ENCODE measurements at places on chromosomes 5 and 9. TPM values are rescaled to one million over a fixed set of nuclear protein-coding genes. Genes with fewer than 3 reads are reported as not detected.

DNA sequence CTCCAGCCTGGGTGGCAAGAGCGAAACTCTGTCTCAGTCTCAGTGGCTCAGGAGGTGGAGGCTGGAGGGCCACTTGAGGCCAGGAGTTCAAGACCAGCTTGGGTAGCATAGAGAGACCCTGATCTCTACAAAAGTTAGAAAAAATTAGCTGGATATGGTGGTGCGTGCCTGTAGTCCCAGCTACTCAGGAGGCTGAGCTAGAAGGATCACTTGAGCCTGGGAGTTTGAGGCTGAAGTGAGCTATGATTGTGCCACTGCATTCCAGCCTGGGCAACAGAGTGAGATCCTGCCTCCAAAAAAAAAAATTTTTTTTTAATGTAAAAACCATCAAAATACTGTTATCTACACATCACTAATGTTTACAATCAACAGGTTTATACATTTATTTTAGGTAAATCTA is 24.6 kb downstream of the DENND4C start:
- no peak overlapping the region for H3K27ac ChIP-seq
- no peaks in the 10 kb centered on the region for H3K36me3 ChIP-seq
- no peak overlapping the region for H3K4me3 ChIP-seq
- no peaks in the 10 kb centered on the region for H3K27me3 ChIP-seq

- no peak for DNase-seq
- H3K36me3 ChIP-seq: no peaks in the 10 kb centered on the region
- no peak overlapping the region for H3K27ac ChIP-seq
- H3K4me3 ChIP-seq: no peak overlapping the region
- peaks cover 7% of the 10 kb centered on the region for H3K4me1 ChIP-seq
- no peaks in the 10 kb centered on the region for H3K27me3 ChIP-seq
Observed at GRCh38 chr9:92359394-92359995, 33.7 kb downstream of the CENPP start.

GRCh38 chr9:120636194-120636957 is 56.4 kb upstream of the CDK5RAP2 start:
- no peak overlapping the region for H3K4me3 ChIP-seq
- H3K36me3 ChIP-seq: no peaks in the 10 kb centered on the region
- H3K27ac ChIP-seq: no peak overlapping the region
- DNase-seq: no peak
- no peaks in the 10 kb centered on the region for H3K27me3 ChIP-seq

NUTM2G gene
- total RNA-seq: not detected

GRCh38 chr5:67222243-67223025 is 25.8 kb upstream of the CD180 start:
- no peaks in the 10 kb centered on the region for H3K4me1 ChIP-seq
- H3K4me3 ChIP-seq: no peak overlapping the region
- no peak overlapping the region for H3K27ac ChIP-seq
- H3K36me3 ChIP-seq: no peaks in the 10 kb centered on the region

- no peak overlapping the region for H3K4me3 ChIP-seq
- no peaks in the 10 kb centered on the region for H3K27me3 ChIP-seq
- H3K27ac ChIP-seq: no peak overlapping the region
- H3K36me3 ChIP-seq: peaks cover 48% of the 10 kb centered on the region
- peaks cover 23% of the 10 kb centered on the region for H3K4me1 ChIP-seq
Observed at GRCh38 chr9:121776739-121777637, 125.6 kb downstream of the DAB2IP start.

DNA sequence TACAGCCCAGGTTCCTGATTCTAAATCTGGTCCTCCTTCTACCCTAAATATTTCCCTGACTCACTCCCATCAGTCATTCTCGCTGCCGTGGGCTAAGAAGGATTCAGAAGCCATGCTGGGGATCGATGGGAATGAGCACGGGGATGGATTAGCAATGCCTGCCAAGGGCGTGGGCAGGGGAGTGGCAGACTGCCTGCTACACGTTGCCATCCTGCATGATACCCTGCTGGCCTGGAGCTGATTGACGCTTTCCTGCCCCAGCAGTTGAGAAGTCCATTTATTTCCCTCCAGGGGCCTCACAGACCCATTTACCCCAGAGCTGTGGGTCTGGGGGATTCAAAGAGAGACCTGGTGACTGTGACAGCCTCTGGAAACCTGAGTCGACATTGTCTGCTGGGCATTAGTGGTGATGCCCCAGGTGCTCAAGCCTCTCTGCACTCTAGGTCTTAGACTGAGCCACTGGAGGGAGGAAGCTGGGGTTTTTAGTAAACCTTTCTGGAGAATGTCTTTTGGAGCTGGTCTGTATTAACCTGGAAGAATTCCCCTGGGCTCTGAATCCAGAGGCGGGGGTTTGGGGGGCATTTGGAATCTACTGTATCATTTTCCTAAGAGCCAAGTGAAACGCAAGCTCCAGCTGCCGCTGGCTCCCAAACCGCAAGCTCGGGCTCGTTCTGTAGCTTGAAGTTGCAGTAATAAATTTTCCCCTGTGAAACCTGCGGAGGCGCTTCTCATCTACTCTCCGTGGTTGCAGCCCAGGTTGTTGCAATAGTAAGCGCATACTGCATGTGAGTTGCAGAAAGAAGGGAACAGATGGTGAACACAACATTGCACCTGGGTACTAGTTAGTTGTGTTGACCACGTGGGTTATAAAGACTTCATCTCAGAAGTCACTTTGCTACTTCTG is 76.3 kb upstream of the RAPGEF1 start:
- H3K27ac ChIP-seq: no peak overlapping the region
- H3K4me1 ChIP-seq: no peaks in the 10 kb centered on the region
- no peak overlapping the region for H3K4me3 ChIP-seq
- H3K27me3 ChIP-seq: no peaks in the 10 kb centered on the region

- no peak overlapping the region for H3K27ac ChIP-seq
- H3K36me3 ChIP-seq: no peaks in the 10 kb centered on the region
- no peaks in the 10 kb centered on the region for H3K27me3 ChIP-seq
- no peak overlapping the region for H3K4me3 ChIP-seq
- no peak for DNase-seq
Observed at GRCh38 chr5:79878721-79879336, 112.2 kb downstream of the MTX3 start.

GRCh38 chr5:67160985-67161384 is 35.6 kb downstream of the CD180 start:
- peak overlapping the region; percentile 30 for H3K4me3 ChIP-seq
- H3K27me3 ChIP-seq: no peaks in the 10 kb centered on the region
- DNase-seq: no peak
- H3K36me3 ChIP-seq: peaks cover 18% of the 10 kb centered on the region
- peak overlapping the region; percentile 80 for H3K27ac ChIP-seq

GRCh38 chr5:54073735-54074134 is 236.6 kb downstream of the ARL15 start:
- H3K4me1 ChIP-seq: no peaks in the 10 kb centered on the region
- H3K27ac ChIP-seq: no peak overlapping the region
- H3K4me3 ChIP-seq: no peak overlapping the region
- H3K27me3 ChIP-seq: no peaks in the 10 kb centered on the region
- H3K36me3 ChIP-seq: no peaks in the 10 kb centered on the region
- DNase-seq: no peak

DNA sequence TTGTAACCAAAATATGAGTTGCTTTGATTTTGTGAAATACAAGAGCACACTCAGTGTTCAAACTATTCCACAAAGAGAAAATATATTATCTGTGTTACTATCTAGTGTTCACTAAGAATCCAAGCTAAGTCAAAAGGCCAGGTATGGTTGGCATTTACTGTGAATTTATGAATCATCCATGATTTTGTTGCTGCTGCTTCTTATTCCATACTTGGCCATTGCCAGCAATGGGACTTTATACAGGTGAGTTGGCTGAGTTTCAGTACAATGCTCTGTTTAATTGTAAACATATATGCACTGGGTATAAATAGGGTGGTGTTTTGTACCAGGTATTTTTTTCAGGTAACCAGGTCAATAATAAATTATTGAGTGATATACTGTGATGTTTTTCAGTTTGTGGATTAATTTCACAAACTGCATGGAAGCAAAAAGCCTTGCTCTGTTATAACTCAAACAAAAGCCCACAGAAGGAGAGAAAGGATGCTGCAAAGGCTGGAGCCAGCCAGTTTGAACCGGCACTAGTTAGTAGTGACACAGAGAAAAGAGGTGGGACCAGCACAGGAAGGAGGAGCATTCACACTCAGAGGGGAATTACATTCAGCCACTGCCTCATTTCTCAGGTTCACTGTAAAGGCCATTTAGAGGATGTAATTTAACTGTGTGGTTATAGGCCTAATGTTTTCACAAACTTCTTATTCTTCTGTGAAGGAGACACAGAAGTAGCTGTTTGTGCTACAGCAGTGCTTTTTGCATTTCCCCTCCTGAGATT is 381.8 kb downstream of the ADGRV1 start:
- no peak for DNase-seq
- no peaks in the 10 kb centered on the region for H3K36me3 ChIP-seq
- H3K4me1 ChIP-seq: no peaks in the 10 kb centered on the region
- H3K4me3 ChIP-seq: no peak overlapping the region
- no peaks in the 10 kb centered on the region for H3K27me3 ChIP-seq

- no peak for DNase-seq
- H3K27me3 ChIP-seq: no peaks in the 10 kb centered on the region
- no peaks in the 10 kb centered on the region for H3K4me1 ChIP-seq
Observed at GRCh38 chr9:101139082-101139481, 110.6 kb downstream of the PLPPR1 start.

C5orf58 gene
- not detected for total RNA-seq

TMEM171 gene
- total RNA-seq: not detected

DNA sequence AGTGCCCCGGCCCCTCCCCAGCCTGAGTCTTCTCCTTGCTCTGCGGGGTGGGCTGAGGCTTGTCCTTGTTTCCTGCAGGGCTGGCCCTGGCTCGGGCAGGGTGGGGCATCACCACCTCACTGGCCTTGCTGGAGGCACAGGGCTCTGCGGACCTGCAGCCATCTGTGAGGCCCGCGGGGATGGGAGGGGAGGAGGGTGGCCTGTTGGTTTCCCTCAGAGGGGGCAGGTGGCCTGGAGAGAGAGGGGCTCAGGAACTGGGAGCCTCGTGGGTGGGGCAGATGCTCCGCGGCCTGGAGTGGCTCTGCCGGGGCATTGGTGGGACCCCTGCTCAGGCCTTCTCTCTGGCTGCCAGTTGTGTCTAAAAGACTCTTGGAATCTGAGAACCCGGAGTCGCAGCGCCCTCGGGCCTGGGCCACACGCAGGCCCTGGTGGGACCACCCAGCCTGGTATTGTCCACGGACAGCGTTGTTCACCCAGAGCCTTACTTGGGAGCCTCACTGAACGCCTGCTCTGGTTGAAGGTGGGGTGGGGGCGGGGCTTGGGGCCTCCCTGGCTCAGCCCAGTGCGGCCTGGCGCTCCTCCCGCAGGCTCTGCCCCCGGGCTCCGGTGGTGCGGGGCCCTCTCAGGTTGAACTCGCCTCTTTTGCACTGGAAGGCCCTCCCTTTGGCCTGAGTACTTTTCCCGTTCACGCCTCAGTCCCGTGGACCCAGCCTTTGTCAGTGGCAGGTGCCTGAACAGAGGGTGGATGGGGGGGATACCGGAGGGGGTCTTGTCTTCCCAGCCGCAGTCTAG is 111.3 kb downstream of the RXRA start:
- H3K4me3 ChIP-seq: no peak overlapping the region
- peaks cover 40% of the 10 kb centered on the region for H3K4me1 ChIP-seq
- peaks cover 13% of the 10 kb centered on the region for H3K36me3 ChIP-seq

GRCh38 chr9:121857928-121858327 is 206.5 kb downstream of the DAB2IP start:
- no peak overlapping the region for H3K27ac ChIP-seq
- DNase-seq: no peak
- no peaks in the 10 kb centered on the region for H3K27me3 ChIP-seq
- peaks cover 6% of the 10 kb centered on the region for H3K36me3 ChIP-seq
- peaks cover 5% of the 10 kb centered on the region for H3K4me1 ChIP-seq

CER1 gene
- not detected for total RNA-seq

GRCh38 chr5:164748861-164749260 is 1243.4 kb downstream of the MAT2B start:
- H3K27ac ChIP-seq: no peak overlapping the region
- no peaks in the 10 kb centered on the region for H3K36me3 ChIP-seq
- no peaks in the 10 kb centered on the region for H3K27me3 ChIP-seq
- no peaks in the 10 kb centered on the region for H3K4me1 ChIP-seq

GRCh38 chr5:136743052-136743451 is 377.7 kb upstream of the TRPC7 start:
- H3K36me3 ChIP-seq: no peaks in the 10 kb centered on the region
- no peak overlapping the region for H3K27ac ChIP-seq
- H3K27me3 ChIP-seq: no peaks in the 10 kb centered on the region
- H3K4me3 ChIP-seq: no peak overlapping the region

- no peaks in the 10 kb centered on the region for H3K36me3 ChIP-seq
- H3K27me3 ChIP-seq: no peaks in the 10 kb centered on the region
- no peak overlapping the region for H3K27ac ChIP-seq
- DNase-seq: no peak
- no peak overlapping the region for H3K4me3 ChIP-seq
Observed at GRCh38 chr5:103466495-103466894, 96.1 kb downstream of the NUDT12 start.

OTP gene
- not detected for total RNA-seq

DNA sequence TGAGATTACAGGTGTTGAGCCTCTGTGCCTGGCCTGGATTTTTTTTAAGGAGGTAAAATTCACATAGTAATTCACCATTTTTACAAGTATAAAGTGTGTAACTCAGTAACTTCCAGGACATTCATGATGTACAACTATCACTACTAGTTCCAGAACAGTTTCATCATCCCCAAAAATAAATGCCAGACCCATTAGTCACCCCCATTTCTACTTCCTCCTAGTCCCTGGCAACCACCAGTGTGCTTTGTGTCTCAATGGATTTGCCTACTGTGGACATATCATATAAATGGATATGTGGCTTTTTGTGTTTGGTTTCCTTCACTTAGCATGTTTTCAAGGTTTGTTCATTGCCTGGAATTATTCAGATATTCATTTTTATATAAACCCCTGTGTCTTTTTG is 72.5 kb upstream of the PANK3 start:
- no peaks in the 10 kb centered on the region for H3K27me3 ChIP-seq
- DNase-seq: no peak
- no peaks in the 10 kb centered on the region for H3K36me3 ChIP-seq
- H3K4me1 ChIP-seq: no peaks in the 10 kb centered on the region
- no peak overlapping the region for H3K4me3 ChIP-seq

TENT4A gene
- 47.6 TPM for total RNA-seq

GRCh38 chr9:69131682-69132081 is 42.4 kb upstream of the TJP2 start:
- peaks cover 58% of the 10 kb centered on the region for H3K4me1 ChIP-seq
- peak overlapping the region; percentile 47 for H3K27ac ChIP-seq

PCDHB16 gene
- 11.6 TPM for total RNA-seq

PCDHA9 gene
- total RNA-seq: 0.35 TPM

GRCh38 chr5:64165160-64165499 is 513 bp upstream of the RNF180 start:
- no peaks in the 10 kb centered on the region for H3K36me3 ChIP-seq
- no peak for DNase-seq
- peaks cover 62% of the 10 kb centered on the region for H3K4me1 ChIP-seq
- no peaks in the 10 kb centered on the region for H3K27me3 ChIP-seq
- H3K4me3 ChIP-seq: peak overlapping the region; percentile 81

All from thoracic aorta (tissue), 2 donors.